AG20443 (cell line): ENCODE measurements at places on chromosomes 11 and 22.

- no peak for DNase-seq
Observed at GRCh38 chr22:42001121-42001520, 2.5 kb downstream of the WBP2NL start.

DNA sequence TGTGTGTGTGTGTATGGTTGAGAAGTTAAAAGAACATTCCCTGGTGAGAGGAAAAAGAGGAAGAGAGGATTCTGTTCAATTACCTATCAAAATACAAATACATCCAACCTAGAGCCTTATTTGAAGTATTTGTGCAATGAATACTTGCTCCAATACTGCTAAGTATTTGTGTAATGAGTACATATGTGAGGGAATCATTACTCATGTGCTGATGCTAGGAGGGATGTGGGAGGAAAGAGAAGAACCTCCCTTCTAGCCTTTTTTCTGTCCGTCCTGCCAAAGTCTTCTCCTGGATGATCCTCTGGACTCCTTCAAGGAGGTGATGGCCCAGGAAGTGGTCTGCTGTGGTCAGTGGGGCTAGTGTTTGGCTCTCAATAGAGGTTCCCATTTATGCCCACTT lies 36.0 kb upstream of the ACCSL start:
- no peak for DNase-seq

DNA sequence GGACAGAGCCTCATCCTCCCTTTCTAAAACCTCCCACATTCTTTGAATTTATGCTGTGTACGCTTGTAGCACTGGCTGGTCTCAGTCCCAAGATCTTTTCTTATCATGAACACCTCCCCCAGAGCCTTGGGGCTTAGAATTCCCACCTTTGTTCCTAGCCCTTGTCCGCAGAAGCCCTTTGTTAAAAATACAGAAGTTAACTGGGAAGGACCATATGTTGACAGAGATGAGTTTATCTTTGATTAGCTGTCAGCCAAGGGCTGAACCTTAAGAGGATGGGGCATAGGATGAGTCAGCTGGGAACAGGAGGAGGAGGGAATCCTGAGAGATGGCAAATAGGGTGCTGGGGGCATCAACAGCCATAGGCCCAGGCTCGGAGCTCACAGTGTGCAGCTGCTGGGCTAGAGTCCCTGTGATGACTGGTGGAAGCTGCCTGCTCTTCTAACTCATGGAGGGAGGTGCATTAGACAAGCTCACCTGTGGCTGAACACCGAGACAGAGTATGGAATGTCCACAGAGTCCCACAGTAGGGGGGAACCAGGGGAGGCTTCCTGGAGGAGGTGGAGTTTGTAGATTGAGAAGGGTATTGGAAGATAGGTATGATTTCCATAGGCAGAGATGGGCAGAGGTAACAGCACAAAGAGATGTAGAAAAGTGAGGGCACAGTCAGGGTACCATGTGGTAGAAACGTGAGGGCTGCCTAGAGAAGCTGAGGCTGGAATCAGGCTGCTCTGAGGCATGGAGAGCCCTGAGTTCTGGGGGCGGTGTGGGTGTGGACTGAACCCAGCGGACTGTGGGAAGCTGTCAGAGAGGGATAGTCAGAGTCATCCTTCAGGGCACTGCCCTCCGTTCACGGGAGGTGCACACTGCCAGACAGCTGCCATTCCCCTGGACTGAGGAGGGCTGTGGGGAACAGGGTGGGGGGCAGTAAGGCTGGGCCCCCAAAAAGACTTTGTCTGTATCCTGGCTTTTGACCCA lies 9.9 kb downstream of the MICAL2 start:
- no peak for DNase-seq

- no peak for DNase-seq
Observed at GRCh38 chr11:37946155-37946766, 1348.2 kb upstream of the RAG2 start.

DNA sequence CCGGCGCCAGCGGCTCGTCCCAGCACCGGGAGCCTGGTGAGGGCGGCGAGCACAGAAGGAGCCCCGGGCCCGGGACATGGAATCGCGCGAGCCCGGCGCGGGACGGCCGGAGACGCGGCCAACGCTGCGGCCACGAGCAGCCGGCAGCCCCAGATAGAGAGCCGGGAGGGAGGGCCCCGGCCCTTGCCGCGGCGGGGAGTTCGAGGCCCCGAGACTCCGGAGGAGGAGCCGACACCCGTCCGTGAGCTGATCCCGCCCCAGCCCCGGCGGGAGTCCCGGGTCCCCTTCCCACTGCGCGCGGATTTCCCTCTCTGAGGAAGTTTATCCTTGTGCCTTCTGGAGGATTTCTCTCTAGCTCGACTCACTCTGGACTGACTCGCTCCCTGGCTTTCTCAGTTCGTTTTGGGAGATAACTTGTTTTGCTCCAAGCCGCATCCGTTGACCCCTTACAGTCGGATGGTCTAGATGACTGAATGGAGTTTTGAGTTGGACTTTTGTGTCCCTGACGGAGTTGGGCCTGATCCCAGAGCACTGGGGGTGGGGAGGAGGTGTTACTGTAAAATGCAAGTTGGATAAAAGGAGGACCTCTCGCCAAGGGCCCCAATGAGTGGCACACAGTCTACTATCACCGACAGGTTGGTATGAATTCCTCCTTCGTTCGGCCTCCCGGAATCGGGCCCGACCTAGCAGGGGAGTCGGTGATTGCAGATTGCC lies 585 bp downstream of the ARHGEF12 start:
- DNase-seq, result peak; percentile 71

DNA sequence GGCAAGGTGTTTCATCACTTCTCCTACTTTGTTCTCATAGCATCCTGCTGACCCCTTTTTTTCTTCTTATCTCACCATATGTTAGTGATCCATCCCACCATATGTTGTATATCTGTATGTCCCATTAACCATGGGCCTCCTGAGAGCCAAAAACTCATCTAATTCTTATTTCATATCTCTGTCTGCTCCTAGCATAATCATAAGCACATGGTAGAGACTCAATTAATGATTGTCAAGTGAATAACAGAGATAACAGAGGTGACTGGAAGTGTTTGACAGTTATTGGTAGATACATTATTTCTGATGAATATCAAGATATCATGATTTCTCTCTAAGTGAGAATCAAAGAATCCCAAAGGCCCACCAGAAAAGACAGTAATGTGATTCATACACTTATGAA lies 138.1 kb upstream of the MPPED2 start:
- no peak for DNase-seq

DNA sequence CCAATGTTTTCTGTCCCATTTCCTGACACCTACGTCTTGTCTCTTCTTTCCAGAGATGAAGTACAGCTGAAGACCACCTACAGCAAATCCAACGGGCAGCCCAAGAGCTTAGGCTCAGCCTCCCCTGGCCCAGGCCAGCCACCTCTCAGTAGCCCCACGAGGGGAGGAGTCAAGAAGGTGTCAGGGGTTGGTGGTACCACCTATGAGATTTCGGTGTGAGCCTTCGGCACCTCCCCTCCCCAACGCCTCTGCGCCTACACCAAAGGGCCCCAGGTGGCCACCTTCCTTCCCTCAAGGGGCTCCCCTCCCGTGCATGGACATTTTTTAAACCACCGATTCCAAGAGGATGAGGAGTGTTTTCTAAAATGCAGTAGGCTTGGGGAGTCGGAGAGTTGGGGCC lies 12.2 kb downstream of the MED19 start:
- DNase-seq, result no peak

GRCh38 chr11:86741839-86742805 lies 58.2 kb upstream of the PRSS23 start:
- DNase-seq, result peak; percentile 47

GRCh38 chr11:73972620-73973449 lies 9.8 kb downstream of the UCP2 start:
- no peak for DNase-seq

DNA sequence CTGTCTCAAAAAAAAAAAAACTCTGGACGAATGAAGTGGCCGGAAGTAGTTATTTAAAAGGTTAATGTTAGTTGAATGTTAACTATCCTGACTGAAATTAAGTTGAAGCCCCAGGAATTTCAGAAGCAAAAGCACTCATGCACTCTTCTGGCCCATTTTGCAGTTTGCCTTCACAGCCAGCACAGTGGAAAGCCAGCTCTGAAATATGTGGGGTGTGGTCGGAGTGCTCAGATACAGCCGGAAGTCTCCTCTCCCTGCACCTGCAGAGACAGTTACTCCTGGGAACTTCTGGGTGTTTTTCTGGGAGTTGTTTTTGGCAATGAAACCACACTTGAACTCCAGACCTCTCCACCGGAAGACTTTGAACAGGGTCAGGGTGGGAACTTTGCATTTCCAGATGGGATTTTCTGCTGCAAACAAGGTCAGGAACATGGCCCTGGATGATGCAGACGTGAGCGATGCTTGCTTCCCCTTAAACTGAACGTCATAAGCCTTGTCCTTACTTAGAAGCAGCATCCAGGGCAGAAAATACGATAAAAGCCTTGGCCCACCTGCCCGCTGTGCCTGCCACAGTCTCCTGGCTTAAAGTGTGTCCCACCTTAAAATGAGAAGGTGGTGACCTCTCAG lies 21.5 kb upstream of the CABP2 start:
- DNase-seq, result no peak

GRCh38 chr22:37219533-37219932 lies 7.3 kb upstream of the SSTR3 start:
- DNase-seq, result no peak

DNA sequence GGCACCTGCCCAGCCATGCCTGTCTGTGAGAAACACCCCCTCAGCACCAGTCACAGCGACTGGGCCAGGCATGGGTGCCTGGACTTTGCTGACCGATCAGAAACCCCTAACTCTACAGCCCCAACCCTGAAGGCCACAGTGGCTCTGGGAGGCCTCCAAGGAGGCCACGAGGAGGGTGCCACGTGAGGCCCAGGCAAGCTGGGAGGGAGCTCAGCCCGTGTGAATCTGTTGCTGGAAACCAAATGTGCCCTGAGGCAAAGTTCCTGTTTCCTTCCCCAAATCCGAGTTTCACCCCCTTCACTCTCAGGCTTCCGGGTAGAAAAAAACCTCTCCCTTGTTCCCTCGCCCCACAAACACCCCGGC lies 1.3 kb downstream of the UNC93B1 start:
- no peak for DNase-seq

DNA sequence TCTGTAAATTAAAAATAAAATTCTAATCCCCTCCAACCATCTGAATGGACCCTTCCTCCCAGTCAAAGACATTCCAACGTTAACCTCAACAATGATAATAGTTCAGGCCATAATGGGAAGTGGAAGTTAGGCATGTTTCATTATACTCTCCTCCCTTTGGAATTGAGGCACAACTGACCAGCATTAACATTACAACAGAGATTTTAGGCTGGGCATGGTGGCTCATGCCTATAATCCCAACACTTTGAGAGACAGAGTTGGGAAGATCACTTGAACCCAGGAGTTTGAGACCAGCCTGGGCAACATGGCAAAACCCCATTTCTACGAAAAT lies 2.4 kb upstream of the CTSF start:
- DNase-seq, result no peak

- no peak for DNase-seq
Observed at GRCh38 chr22:27401321-27401720, 400.2 kb downstream of the MN1 start.

DNA sequence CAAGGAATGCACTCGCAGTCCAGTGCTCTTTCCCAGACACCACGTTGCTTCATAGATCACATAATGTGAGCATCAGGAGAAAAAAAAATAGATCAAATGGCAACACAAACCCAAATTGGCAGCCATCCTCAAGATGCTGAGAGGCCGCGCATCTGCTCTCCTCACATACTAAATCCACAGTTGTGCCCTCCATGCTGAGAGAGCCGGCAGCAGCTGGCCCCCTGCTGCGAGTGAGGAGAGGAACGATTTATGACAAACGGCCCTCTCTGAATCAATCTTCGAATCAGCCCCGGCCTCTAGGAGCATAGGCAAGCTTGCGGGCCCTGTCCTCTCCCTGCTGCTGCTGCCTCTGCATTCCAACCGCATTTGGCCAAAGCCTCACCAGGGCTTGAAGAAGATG lies 159.9 kb upstream of the TENM4 start:
- DNase-seq, result no peak

DNA sequence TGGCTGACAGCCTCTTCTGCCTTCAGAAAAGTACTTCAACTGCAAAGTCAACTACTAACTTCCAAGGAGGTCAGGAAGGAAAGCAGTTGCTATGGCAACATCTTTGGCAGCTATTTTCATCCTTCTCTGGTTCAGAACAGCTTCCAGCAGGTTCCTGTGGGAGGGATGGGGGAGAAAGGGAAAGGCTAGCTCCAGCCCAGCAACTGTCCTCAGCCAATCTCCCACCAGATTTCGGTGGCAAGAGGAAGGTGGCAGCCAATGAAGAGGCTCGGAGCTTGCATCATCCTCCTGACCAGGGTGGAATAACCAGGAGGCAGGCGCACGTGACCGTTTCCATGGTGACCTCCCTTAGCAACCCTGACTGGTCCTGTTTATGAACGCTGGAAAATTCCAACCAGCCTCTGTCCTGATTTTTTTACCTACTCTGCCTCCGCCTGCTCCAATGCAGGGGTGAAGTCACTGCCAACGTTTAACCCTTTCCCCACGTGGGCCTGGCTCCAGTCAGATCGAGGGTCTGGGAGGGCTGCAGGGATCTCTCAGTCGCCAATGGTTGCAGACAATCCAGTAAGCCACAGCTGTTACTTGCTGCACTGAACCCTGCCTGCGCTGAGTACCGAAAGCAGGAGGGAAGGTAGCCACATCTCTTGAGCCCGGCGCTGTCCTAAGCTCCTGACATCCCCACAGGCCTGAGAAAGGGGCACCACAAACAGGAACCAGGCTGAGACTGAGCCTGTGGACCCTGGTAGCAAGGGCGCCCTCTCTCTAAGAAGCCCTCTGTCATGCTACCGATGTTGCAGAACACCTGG lies 11.2 kb upstream of the MALAT1 start:
- DNase-seq, result peak; percentile 93

- DNase-seq, result no peak
Observed at GRCh38 chr22:42202669-42203068, 67.8 kb downstream of the TCF20 start.

DNA sequence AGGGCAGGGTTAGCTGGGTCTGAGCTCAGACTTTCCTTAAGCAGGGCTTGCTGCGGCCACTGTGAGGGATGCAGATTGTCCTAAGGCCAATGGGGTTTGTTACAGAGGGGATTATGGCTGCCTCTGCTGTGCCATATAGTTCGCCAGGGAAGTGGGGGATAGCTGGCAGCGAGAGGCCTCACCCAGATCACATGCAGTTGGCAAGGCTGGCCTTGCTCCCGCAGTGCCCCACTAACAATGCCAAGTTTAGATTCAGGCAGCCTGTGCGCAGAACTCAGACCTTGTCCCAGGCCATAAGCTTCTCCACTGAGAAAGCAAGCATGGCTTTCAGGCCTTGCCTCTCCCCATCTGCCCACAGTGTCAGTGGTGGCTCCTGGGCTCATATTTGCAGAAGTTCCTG lies 4.7 kb upstream of the APOL2 start:
- DNase-seq, result no peak

DNA sequence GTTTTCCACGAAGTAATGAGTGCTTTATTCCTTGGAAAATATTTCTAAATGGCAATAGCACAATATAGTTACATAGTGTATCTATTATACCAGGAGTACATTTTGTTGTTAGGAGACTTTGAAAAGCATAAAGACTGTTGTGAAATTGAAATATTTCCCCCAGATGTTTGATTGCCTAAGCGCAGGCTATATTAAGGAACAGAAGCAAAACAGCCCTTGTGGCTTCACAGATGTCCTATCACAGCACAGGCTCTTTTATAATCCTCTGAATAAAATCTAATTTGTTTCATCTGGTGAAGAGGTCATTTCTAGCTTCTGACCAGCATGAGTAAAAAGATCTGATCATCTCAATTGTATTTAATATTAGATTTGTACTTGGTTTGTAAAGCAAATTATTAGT lies 48.2 kb downstream of the BSX start:
- DNase-seq, result peak; percentile 72

GRCh38 chr11:69368119-69368880 lies 74.3 kb downstream of the MYEOV start:
- no peak for DNase-seq
